Pulmonary artery endothelial cell (primary cell): ENCODE measurements at places on chromosomes 2 and 18.

DNA sequence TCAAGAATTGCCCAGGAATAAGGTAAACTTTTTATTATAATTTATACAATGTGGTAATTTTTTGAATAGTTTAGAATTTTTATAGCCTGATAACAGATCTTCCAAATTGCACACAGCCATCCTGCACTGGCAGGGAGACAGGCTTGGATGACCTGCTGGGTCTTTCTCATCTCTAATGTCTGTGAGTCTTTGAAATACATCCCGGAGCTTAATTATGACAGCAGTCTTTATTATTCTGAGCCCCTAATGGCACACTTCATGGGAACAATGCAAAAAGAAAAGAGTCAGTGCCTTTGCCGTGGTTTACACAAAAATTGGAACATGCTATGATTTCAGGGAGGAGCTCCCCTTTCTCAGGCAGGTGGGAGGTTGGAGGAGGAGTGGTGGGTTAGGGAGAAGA is 71.0 kb downstream of the TMEM182 start:
- DNase-seq, result no peak

GRCh38 chr2:213232649-213233437 is 51.4 kb upstream of the SPAG16 start:
- DNase-seq, result no peak

DNA sequence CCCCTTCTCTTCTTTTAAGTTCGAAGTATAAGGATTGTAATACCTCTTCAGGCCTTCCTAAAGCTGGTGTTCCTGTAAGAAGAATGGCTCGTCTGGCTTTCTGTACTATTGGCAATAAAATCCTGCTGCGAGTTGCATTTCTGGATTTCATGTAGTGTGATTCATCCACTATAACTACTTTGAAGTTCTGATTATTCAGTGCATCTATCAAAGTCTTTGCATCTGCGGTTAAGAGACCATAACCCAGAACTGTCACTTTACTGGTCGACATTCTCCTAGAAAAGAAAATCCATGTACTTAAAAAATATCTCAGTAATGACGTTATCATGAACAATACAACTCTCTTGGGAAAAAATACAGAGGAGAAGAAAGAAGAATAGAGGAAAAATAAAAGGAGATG is 181.1 kb downstream of the ZRANB3 start:
- DNase-seq, result no peak

GRCh38 chr2:223585666-223586065 is 16.5 kb downstream of the SCG2 start:
- DNase-seq, result no peak

- no peak for DNase-seq
Observed at GRCh38 chr2:100013892-100014677, 128.3 kb downstream of the AFF3 start.

DNA sequence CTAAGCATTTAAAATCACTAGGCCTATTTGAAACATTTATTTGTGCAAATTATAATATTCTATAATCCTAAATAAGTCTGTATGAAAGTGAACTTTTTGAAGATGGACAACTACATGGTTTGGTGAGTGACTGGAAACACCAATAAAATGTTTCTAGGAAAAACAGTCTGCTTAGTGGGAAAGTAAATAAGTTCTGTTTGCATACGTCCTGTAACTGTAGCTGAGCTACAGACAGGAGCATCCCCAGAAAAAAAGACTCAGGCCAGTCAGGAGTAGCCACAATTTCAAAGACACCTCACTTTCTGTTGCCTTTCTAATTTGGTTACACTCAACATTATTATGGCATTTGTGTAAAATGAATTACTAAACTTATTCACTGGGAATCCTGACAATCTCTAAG is 28.4 kb upstream of the KCNJ3 start:
- no peak for DNase-seq

DNA sequence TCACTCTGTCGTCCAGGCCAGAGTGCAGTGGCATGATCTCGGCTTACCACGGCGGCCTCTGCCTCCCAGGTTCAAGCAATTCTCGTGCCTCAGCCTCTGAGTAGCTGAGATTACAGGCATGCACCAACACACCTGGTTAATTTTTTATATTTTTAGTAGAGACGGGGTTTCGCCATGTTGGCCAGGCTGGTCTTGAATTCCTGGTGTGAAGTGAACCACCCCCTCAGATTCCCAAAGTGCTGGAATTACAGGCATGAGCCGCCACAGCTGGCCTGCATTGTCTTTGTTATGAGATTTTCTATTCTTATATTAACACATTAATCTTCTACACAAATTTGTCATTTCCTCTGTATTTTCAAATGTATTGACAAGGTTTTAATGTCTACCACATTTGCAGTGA is 75.2 kb downstream of the SEPTIN10 start:
- no peak for DNase-seq

DNA sequence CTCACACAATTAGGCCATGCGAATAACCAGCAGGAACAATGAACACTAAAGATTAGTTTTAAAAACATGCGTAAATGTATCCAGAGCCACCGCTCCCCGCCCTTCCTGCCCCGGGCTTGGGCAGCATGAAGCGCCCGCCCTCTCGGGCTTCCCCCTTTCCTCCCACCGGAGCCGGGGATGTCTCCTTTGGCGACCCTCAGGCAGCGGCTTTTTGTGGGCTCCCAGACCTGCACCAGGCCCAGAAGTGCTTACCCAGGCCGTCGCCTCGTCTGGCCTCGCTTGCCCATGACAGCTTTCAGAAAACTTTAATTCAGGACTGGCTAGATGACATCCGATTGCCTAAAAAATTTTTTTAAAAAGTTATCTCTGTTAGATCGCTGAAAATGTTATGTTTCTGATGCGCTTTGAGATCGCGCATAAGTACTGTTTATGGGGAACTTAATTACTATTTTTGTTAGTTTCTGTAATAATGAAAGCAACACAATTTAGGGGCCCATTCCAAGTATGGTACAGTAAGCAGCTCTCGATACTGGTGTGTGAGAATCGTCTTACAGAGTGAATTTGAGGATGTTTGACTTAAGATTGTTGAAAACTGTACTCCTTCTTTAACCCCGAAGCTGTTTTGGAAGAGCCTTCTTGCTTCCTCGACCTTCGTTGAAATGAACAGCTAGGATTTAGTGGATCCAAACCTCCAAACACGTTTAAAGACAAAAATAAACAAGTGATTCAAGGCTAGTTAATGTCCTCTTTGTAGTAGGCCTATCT is 1.1 kb downstream of the MAP3K20 start:
- no peak for DNase-seq

- DNase-seq, result no peak
Observed at GRCh38 chr2:236607471-236608187, 38.0 kb downstream of the ACKR3 start.

- no peak for DNase-seq
Observed at GRCh38 chr2:33033606-33034081, 86.9 kb downstream of the LTBP1 start.

DNA sequence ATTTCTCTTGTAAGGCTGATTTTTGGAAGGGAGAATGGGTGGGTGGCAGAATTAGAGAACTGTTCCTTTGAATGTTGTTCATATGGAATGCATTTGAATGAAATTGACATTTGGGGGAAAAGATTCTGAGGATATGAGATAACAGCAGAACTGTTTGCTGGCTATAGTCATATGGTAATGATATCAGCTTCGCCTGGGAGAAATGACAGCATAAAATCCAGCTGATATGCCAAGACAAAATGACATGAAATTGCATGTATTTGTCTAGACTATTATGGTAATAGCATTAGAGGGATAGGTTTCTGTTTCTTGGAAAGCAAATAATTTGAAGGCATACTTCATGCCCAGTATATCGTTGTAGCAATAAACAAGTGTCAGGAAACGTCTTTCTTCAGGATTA is 150.8 kb upstream of the SPATS2L start:
- DNase-seq, result no peak

- no peak for DNase-seq
Observed at GRCh38 chr2:10915731-10916276, 4.1 kb downstream of the KCNF1 start.

DNA sequence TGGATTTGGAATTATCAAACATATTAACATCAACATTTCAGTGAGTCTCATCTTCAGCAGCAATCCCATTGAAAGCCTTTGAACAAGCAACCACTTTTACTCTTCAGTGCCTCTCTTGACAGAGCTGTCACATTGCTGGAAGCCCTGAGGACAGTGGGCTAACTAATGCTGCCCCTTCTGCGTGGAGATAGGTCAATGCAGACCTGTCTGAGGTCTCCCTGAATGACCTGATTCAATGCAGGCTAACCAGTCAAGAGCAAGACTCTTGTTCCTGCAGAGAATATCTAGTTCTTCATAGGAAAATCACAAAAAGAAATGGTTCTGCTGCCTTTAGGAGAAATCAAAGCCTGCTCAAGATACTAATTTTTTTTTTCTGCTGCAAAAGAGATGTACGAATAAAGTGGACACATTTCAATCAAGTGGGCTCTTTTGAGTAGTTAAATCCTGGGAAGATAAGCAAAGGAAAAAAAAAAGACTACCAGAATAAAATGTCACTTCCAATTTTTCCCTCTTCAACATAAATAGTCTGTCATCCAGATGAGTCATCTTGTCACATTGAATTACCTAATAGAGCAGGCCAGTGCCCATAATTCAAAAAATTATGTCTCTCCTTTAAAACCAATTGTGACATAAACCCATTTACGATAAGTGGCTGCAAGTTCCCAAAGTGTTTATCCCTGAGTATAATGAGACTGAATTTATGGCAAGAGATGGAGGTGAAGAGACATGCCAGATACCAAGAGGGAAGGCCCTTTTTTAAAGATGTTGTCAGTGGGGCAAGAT is 1269.0 kb upstream of the DDX18 start:
- DNase-seq, result no peak

DNA sequence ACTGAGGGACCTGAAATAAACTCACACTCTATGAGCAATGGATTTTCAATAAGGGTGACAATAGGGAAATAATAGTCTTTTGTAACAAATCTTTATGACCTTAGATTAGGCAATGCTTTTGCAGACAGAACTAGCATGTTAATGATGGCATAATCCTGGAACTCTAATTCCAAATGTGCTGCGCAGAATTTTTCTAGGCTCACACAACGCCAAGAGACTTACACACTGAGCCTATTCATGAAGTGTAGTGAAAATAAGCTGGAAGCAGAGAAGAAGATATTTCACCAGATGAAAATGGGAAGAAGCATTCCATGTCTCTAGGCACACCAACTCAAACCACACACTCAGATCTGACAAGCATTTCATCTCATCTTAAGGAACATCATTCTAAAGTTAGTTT is 178.5 kb downstream of the L3MBTL4 start:
- DNase-seq, result no peak

GRCh38 chr2:140067661-140068060 is 1287.5 kb upstream of the NXPH2 start:
- no peak for DNase-seq

DNA sequence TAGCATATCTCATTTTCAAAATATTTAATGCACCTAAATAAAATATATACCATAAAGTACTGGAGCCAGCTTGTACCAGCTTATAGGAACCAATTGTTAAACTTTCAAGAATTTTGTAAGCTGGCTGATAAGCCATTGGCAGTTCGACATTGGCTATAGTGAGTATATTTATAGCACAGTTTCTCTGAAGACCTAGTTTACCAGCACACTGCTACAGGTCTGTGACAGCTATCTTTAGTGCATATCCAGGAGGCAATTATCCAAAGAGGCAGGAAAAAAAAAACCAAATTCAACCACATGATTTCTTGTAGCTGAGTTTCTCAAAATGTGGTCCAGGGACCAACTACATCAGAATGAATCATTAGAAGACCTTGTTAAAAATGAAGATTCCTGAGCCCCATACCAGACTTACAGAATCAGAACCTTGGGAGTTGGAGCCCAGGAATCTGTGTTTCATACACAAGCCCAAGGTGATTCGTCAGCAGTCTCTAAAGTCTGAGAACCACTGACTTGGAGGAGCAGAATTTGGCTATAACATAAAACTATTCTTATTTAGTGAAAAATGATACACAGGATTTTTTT is 279.0 kb upstream of the NRP2 start:
- no peak for DNase-seq

- no peak for DNase-seq
Observed at GRCh38 chr2:9205486-9205885, 1.1 kb upstream of the ASAP2 start.

- DNase-seq, result no peak
Observed at GRCh38 chr2:116057538-116057937, 1615.1 kb downstream of the DPP10 start.
